ENCODE measurements at places on chromosomes 1 and 21. TPM values are rescaled to one million over a fixed set of nuclear protein-coding genes. Genes with fewer than 3 reads are reported as not detected.

DNA sequence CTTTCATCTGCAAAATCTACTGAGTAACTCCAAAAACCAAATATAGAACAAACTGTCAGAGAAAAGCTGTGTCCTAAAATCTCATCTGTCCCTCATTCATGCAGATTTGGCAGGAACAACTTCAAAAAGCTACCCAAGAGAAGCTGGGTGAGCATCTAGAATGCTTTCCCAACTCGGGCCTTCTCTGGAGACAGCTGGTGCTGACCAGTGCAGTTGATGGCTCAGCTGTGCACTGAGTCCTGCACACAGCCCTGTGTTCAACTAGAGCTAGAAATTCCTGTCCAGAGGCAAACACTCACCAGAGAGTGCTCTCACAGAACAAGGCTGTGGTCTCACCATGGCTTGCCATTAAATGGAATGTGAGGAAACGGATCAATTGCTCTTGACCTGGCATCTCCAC lies 202.8 kb downstream of the ASTN1 start:
- DNase-seq, result no peak

ENO1 gene
- total RNA-seq, result 2,185 TPM

CHI3L1 gene
- total RNA-seq, result 0.22 TPM

CHD5 gene
- 0.25 TPM for total RNA-seq

INAVA gene
- total RNA-seq, result not detected

- peak; percentile 88 for DNase-seq
Observed at GRCh38 chr21:38159355-38159754, 97.4 kb upstream of the KCNJ15 start.

DNA sequence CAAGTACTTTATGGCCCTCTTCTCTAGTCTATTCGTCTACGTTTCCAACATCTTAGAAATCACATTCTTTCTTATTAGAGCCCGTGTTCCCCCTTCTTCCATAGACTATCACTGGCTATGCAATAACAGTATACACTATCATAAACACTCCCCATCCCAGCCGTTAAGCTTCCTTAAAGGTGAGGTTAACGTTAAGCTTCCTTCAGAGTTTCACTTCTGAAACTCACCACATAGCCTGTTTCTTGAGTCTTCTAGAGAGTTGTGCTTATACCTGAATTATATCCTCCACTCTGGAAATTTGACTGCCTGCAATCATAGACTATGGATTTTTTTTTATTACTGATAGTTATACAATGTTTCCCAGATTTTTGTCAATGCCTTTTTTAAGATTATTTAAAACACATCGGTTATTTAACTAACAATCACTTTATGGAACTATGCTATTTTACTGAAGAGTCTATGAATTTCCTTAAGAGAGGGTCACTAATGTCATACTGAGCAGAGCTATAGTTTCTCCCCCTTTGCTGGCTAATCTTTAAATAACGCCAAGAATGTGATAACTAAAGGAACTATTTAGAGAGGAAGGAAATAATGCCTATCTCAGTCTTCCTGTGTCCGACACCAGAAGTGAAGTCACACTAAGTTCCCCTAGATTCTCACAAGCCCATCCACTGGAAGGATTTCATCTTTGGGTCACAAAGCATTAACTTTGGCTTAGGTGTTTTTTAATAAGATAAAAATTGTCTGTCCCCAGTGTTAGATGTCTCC lies 16.8 kb downstream of the FCER1A start:
- DNase-seq, result no peak

GRCh38 chr21:32163386-32163785 lies 115.5 kb downstream of the MIS18A start:
- no peak for DNase-seq

MMEL1 gene
- not detected for total RNA-seq

CTSK gene
- 101 TPM for total RNA-seq

TSSK3 gene
- total RNA-seq, result not detected

DNA sequence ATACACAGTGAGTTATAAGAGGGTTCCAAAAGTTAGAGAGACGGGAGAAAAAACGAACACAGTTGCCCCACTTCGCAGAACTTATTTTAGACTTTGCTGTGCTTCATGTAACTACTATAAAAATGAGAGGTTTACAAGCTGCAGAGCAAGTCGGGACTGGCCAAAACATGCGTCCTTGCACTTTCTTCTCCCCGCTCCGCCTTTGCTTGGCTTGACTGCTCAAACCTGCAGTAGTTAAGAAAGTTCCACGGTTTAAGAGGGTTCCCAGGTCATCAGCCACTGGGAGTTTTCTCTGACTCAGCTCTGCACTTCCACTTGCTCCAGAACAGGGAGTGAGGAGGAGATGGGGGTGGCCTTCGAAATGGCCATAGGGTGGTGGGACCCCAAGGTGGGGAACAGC lies 36.2 kb downstream of the CLIC6 start:
- peak; percentile 48 for DNase-seq

ARHGAP30 gene
- not detected for total RNA-seq

SH2D5 gene
- 1.4 TPM for total RNA-seq

C1QC gene
- not detected for total RNA-seq

FCER1A gene
- not detected for total RNA-seq

DNA sequence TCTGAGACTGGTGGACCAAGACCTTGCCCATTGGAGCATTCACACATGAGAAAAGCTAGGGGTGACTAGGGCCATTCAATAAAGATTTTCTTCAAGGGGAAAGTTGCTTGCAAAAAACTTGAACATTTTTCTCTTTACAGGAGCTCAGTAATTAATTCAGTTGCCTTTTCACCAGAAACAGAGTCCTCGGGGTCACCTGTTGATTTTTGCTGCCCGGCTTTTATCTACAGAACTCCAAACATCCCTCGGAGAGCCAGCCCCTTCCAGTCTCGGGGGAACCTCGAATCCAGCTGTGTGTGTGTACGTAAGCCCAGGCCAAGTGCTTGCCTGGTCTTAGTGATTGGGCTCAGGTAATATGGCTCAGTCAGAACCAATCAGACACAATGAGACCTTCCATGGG lies 47.5 kb downstream of the PCNX2 start:
- no peak for DNase-seq

KPRP gene
- total RNA-seq, result 0.22 TPM

CLCNKB gene
- not detected for total RNA-seq

HSPA6 gene
- total RNA-seq, result not detected

- no peak for DNase-seq
Observed at GRCh38 chr1:197673292-197673691, 102.0 kb downstream of the DENND1B start.

- DNase-seq, result no peak
Observed at GRCh38 chr1:21269461-21270085, 20.7 kb downstream of the ECE1 start.

GRCh38 chr1:2891923-2892448 lies 90.5 kb upstream of the TTC34 start:
- no peak for DNase-seq

- DNase-seq, result no peak
Observed at GRCh38 chr1:46277658-46278373, 25.6 kb downstream of the LRRC41 start.

GPR37L1 gene
- total RNA-seq, result not detected

ZNF695 gene
- 1.2 TPM for total RNA-seq

DNA sequence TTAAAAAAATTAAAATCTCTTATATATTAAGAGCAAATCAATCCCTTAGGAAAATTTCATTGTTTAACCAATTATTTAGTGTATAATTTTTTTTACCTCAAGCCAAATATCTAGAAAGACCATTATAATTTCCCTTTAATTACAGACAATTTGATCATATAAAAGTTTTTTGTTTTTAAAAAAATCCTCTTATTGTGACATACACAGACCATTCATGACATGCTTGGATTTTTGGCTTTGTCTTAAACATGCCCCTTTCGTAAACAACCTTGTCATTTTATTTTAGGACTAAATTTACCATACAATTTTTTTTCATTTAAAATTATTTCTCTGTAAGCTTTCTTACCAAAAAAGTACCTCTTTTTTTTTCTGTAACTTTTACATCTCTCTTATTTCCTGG lies 14.2 kb upstream of the CYP4B1 start:
- no peak for DNase-seq

DNA sequence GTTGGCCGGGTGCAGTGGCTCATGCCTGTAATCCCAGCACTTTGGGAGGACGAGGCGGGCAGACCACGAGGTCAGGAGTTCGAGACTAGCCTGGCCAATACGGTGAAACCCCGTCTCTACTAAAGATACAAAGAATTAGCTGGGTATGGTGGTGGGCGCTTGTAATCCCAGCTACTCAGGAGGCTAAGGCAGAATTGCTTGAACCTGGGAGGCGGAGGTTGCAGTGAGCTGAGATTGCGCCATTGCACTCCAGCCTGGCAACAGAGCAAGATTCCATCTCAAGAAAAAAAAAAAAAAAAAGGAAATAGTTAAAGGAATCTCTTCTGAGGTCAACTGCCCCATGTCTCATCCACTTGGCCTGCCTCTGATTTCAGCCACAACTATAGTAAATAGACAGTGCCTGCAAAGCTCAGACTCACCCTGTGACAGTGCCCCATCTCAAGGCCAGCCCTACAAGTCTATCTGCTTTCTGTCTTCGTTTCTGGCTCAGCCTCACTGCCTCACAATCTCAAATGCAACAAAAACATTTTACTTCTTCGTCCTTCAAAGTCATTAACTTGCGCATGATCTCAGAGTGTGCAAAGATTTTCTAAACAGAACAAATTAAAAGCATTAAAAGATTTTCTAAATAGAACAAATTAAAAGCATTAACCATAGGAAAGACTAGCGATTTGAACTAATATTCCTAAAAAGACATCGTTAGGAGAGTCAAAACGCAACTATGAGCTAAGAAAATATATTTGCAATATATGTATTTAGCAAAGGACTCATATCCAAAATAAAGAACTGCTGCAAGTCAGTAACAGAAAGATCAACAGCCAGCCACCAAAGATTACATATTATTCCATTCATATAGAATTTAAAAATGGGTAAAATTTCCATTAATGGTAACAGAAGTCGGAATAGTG lies 65.0 kb upstream of the PRDX6 start:
- DNase-seq, result peak; percentile 93

- DNase-seq, result peak; percentile 78
Observed at GRCh38 chr1:23559985-23560741, 862 bp upstream of the ID3 start.

GRCh38 chr1:84450910-84451309 lies 28.2 kb upstream of the RPF1 start:
- DNase-seq, result peak; percentile 61

- peak; percentile 66 for DNase-seq
Observed at GRCh38 chr1:33420870-33421775, 9.8 kb downstream of the PHC2 start.

OR2L13 gene
- total RNA-seq, result not detected

GRCh38 chr1:19606817-19607642 lies 37.1 kb upstream of the NBL1 start:
- peak; percentile 12 for DNase-seq

DNA sequence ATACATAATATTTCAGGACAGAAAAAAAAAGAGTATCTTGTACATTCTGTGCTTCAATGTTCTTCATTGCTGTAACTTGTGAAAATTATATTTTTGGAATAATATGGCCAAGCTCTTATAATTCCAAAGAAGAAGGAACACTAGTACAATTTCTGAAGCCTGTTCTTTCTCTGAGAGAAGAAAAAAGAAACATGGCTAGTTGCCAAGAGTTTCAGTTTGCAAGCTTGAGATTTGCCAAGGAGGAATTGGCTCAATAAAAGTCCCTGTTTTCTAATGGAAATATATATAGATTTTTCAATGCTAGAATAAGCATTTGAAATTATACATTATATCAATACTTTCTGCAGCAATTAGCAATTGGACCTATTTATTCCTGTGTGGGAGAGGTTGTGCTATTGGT lies 285.2 kb upstream of the NEGR1 start:
- peak; percentile 12 for DNase-seq

DIO1 gene
- not detected for total RNA-seq

Measured in GM23248 (cell line).